ENCODE measurements at places on chromosomes 13 and 19.
A peak's percentile ranks its signal among the peaks of the same experiment; 100 is the strongest.

GRCh38 chr13:34506796-34507195, 435.3 kb upstream of the NBEA start:
- DNase-seq, result no peak

DNA sequence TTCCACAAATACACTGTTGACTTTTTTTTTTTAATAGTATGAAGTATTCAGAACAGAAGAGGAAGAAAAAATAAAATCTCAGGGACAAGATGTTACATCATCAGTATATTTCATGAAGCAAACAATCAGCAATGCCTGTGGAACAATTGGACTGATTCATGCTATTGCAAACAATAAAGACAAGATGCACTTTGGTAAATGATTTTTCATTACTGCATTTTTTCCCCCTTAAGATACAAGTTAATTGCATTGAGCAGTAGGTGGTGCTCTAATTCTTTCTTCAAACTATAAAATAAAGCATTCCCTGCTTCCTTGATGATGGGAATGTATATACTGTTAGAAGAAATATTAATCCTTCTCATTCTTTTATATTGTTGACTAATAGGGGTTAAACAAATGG, 17.1 kb downstream of the UCHL3 start:
- DNase-seq, result peak; percentile 38

DNA sequence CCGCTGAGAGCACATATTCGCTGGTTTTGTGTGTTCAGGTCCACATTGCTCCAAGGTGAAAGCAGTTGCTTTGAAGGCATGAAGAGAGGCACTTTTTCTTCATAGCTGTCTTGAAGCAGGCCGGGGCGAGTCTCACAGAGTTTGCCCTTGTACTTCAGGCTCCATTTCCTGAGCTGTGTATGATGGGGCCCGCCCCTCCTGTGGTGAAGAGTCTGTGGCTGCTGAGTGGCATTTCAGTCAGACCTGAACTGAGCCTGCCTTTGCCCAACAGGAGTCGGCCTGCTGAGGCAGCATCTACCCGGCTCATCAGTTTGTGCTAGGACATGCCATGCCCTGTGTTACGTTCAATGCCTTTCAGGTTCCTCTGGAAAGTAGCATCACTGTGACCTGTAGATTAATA, 44.4 kb upstream of the C1QTNF9 start:
- no peak for DNase-seq

DNA sequence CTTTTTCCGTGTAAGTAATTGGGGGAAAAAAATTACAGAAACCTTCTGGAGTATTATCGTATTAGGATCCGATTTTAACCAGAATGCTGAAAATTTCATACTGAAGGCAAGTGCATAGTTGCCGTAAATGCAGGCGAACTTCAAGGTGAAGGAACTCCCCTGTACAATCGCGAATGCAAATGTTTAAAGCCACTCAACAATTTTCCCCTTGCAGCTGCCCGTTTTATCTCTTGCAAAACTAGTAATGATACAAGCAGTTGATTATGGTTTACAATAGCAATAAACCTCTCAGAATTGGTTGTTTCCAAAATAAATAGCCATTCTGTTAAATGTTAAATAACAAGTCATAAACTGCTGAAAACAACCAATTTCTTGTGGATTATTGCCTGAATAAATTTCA, 105.7 kb downstream of the DNAJC15 start:
- no peak for DNase-seq

DNA sequence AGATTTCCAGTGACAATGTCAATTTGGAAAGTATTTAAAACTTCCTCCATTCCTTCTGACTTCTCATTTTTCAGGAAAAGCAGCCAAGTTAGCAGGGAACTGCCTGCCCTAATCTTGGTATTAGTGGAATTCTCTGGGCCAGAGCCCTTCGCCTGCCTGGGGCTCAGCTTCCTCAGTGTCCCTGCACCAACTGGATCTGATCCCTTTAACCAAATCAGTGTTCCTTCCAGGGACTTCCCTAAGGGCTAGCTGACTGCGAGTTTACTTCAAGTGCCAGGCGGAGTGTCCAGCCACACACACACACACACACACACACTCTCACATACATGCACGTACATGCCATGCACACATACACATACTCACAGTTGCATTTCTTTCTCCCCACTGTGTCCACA, 20.0 kb downstream of the RAB20 start:
- peak; percentile 53 for DNase-seq

GRCh38 chr19:48490981-48491792, 20.4 kb downstream of the LMTK3 start:
- peak; percentile 55 for DNase-seq

- DNase-seq, result no peak
Observed at GRCh38 chr19:18663940-18664530, 19.4 kb upstream of the CRTC1 start.

DNA sequence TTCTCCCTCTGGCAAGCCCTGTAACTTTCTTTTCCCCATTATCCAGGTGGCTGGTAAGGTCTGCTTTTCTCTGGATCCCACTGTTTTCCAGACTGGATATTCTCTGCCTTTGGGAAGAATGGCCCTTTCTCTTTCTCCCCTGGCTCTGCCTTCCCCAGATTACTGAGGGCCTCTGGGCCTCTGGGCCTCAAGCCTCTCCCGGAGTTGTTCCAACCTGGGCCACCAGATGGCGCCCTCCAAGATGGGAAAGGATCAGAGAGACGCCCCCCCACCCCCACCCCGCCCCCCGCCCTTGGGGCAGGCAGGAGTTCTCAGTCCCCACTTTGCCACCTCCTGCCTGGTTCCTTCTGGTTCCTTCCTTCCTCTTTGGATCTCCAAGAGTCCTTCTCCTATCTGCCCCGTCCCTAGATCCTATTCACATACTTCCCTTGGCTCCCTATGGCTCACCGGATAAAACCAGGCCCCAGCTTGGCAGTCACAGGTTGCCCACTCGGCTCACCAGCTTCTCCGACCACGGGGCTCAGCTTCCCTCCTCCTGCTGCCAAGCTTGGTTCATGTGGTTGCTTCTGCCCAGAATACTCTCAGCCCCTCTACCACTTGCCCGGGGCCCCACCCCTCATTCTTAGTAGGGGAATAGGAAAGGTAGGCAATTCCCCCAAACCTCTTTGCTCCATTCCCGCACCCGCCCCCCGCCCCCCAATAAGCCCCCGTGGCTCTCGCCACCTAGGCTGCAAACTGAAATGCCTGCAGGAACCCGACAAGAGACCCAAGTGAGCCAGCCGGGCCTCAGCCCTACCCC, 13.1 kb downstream of the EPS8L1 start:
- DNase-seq, result peak; percentile 85

DNA sequence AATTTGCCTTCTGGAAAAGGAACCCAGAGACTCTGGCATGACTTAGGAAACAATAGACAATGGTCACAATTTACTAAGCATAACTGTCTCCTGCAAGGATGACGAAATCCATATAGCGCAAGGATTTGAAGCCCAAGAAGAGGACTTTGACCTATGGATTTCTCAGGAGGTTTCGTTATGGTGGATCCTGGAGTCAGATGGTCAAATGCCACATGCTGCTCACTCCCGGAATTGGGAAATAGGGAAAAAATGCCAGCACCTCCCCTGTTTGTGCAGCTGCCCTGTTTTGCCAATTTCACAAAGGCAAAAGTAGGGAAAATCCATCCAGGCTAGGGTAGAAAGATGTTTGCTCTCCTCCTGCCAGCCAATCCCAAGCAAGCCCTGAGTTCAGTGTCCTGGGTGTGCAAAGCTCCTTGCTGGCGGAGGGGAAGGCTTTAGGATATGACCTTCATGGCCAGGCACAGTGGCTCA, 23.4 kb downstream of the RDH8 start:
- no peak for DNase-seq

DNA sequence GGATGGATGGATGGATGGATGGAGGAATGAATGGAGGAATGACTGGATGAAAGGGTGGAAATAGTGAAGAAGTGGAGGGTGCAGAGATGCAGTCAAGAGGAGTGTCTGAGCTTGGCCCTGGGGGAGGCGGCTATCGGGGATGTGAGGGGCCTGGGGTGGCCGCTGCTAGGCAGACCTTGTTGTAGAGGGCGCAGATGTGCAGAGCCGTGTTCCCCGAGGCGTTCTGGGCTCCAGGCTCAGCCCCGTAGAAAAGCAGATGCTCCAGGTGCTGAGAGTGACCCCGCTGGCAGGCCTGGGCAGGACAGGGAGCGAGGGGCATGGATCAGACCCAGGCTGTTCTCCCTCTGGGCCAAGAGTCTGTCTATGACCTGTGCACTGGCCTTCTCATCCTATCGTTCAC, 8.4 kb downstream of the SHANK1 start:
- DNase-seq, result no peak

All from astrocyte of the hippocampus (primary cell).